ENCODE measurements at places on chromosomes 7 and 10. TPM values are rescaled to one million over a fixed set of nuclear protein-coding genes. Genes with fewer than 3 reads are reported as not detected.

GRCh38 chr7:113217314-113217713 is 99.0 kb upstream of the SMIM30 start:
- no peak for DNase-seq

- no peak for DNase-seq
Observed at GRCh38 chr7:91632234-91632940, 248.1 kb downstream of the MTERF1 start.

- DNase-seq = no peak
Observed at GRCh38 chr7:17186745-17187530, 111.5 kb upstream of the AHR start.

GRCh38 chr10:68550747-68551411 is 9.3 kb upstream of the TET1 start:
- peak; percentile 56 for DNase-seq

GRCh38 chr10:26430641-26431163 is 7.4 kb upstream of the APBB1IP start:
- DNase-seq = no peak

Gene AIMP2
- 34.6 TPM for total RNA-seq

DNA sequence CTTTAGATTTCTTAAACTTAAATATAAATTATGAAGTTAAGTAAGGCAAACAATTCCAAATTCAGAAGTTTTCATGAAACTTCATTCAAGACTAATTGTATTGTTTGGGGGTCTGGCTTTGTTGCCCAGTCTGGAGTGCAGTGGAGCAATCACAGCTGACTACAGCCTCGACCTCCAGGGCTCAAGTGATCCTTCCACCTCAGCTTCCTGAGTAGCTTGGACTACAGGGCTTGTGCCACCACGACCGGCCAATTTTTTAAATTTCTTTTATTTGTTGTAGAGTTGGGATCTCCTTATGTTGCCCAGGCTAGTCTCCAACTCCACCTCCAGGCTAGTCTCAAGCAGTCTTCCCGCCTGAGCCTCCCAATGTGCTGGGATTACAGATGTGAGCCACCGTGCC is 12.5 kb downstream of the P4HA1 start:
- no peak for DNase-seq

GRCh38 chr10:43068471-43069210 is 8.2 kb upstream of the RET start:
- no peak for DNase-seq

Gene SEMA3E
- 1.1 TPM for total RNA-seq

Gene CRHR2
- not detected for total RNA-seq

Gene KAZALD1
- 9.8 TPM for total RNA-seq

GRCh38 chr7:116713500-116713899 is 41.5 kb downstream of the MET start:
- no peak for DNase-seq

DNA sequence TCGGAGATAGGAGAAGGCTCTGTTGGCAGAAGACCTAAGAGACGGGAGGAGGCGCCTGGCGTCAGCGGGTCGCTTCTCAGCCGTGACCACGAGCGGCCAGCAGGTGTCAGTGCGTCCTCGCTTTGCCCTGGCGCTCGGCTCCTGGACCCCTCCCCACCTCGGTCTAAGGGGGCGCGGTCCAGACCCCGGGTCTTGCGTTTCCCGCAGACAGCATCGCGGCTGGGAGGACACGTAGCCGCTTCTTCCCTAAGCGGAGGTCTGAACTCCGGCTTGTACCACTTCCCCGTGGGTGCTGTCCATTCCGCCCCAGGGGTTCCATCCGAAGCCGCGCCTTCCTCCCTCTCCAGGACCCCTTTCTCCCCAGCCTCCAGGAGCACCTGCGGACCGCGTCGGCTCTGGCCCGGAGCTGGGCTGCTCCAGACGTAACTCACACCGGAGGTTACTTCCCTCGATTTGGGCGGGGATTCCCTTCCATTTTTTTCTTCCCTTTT is 593 bp upstream of the ADRA2A start:
- peak; percentile 87 for DNase-seq

GRCh38 chr10:123645615-123646014 is 20.5 kb upstream of the GPR26 start:
- DNase-seq = no peak

Gene CALML5
- total RNA-seq = not detected

- peak; percentile 29 for DNase-seq
Observed at GRCh38 chr7:98399890-98400541, 874 bp downstream of the BAIAP2L1 start.

Gene ICA1
- total RNA-seq = 41.8 TPM

Gene CLEC5A
- total RNA-seq = 2.9 TPM

Gene FGFR2
- 59.4 TPM for total RNA-seq

- no peak for DNase-seq
Observed at GRCh38 chr10:75165684-75166622, 44.6 kb upstream of the VDAC2 start.

Gene CRYGN
- total RNA-seq = 0.22 TPM

DNA sequence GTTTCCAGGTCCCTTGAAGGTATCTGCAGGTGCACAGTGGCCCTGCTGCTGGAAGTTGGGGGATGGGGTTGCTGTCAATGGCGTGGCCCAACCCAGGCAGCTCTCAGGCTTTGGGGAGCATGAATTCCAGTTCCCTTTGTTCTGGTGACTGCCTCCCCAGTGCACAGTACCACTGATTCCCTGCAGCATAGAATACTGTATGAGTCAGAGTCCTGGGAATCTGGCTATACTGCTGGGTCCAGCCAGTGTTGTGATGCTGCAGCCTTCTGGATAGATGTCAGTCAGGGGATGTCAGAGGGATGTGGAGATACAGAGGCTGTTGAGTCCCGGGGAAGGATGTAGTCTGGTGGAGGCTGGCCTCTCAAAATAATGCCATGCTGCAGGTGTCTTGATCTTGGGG is 99.3 kb downstream of the LANCL2 start:
- DNase-seq = no peak

DNA sequence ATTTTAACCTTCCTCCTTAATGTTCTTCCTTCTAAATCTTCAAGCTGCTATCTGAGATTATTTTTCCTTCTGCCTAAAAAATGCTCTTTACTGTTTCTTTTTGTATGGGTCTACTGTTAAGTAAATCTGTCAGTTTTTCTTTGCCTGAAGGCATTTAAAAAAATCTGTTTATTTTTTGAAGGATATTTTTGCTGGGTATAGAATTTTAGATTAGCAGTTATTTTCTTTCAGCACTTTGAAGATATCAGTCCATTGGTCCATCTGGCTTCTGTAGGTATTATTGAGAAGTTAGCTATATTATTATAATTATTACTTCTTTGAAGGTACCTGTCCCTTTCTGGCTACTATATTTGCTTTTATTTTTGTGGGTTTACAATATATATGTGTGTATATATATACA is 171.4 kb downstream of the BBS9 start:
- DNase-seq = no peak

Gene NUTM2E
- total RNA-seq = 0.16 TPM

- no peak for DNase-seq
Observed at GRCh38 chr7:140873434-140873833, 51.3 kb downstream of the BRAF start.

DNA sequence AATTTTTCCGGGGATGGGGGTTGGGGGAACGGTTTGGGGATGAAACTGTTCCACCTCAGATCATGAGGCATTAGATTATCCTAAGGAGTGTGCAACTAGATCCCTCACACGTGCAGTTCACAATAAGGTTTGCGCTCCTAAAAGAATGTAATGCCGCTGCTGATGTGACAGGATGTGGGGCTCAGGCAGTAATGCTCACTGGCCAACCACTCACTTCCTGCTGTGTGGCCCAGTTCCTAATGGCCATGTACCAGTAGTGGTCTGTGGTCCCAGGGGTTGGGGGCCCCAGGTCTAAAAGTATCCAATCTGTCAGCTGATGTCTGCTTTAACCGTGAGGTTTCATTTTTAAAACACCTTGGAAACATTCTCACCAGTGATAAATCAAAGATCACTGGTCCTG is 2.2 kb downstream of the STN1 start:
- DNase-seq = no peak

- no peak for DNase-seq
Observed at GRCh38 chr10:102731222-102731800, 12.4 kb upstream of the WBP1L start.

- peak; percentile 62 for DNase-seq
Observed at GRCh38 chr10:49298671-49298982, 343 bp upstream of the C10orf71 start.

Gene TUBAL3
- 0.44 TPM for total RNA-seq

DNA sequence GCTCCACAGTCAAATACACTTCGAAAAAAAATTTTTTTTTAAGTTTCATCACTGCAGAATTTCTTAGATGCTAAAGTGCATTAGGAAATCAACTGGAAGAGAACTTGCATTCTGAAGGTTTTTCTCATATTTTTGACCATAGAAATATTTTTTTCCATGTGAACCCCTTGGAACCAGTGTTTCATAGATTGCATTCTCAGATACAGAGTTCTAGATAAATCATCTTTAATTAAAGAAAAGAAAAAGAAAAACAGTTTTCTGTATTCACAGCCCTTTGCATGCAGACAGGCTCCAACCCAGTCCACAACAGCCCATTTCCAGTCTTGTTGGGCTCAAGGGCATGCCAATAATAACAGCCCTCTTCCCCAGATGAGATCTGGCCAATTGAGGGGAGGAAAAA is 75.5 kb upstream of the RPA3 start:
- no peak for DNase-seq

Gene TMEM139
- total RNA-seq = 36.7 TPM

Gene DPP6
- total RNA-seq = 1.8 TPM

Gene AKR1C2
- total RNA-seq = 16.3 TPM

DNA sequence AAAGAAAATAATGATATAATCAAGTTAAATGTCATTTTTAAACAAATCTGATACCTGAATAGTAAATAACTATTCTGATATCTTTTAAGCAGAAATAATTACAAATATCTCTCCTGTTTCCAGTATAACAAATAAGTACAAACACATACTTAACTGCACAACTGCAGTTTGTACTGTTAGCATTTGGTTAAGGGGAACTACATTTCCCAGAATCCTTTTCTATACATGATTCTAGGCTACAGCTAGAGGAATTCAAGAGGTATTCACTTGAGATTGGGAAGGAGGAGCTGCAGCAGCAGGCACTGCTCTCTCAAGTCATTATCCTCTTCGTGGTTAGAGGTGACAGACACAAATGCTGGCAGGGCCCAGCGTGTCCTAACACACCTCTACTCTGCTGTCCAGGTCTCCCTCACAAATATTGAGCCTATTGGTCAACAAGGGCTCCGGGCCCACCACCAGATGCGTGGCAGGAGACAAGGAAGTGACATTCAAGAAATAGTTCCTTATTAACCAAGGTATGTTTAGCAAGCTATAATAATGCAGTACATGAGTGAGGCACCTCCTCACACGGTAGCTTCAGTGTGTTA is 255.1 kb upstream of the MKLN1 start:
- DNase-seq = no peak

DNA sequence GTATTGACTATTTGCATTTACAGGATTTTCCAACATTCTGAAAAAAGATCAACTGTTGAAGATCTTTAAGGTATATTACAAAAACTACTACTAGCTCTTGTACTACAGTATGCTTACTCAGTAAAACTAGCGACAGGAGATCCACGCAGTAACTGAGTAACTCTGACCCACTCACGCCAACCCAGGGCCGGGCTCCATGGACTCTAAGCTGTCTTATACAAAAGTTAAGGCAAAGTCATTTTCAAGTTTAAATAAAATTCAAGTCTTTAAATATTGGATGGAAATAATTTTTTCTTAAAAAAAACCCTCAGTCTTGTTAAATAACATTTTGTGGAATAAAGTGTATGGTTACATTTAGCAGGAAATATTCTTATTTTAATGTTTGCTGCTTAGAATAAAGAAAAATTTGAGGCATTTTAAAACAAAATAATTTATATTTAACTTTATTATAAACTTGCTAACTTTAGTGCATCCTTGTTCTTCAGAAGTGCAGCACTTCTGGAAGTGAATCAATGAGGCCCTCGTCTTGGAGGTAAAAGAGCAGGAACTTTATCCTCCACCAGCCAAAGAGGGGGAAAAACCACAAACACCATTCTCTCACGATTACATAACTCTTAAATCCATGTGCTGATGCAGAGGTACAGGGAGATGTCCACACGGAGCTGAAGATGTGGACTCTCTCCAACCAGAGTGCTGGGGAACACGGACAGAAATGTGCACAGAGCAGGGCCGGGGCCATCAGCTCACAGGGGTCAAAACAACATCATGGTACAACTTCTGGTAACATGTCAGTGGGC is 119.9 kb downstream of the LARP4B start:
- no peak for DNase-seq

- peak; percentile 39 for DNase-seq
Observed at GRCh38 chr7:22582863-22583622, 83.1 kb upstream of the STEAP1B start.

GRCh38 chr7:73894733-73895551 is 34.0 kb downstream of the TMEM270 start:
- peak; percentile 74 for DNase-seq

Gene TUBB8
- total RNA-seq = not detected

GRCh38 chr7:55063633-55064032 is 44.8 kb downstream of the EGFR start:
- no peak for DNase-seq

Gene PTPRZ1
- total RNA-seq = 0.98 TPM

GRCh38 chr10:69645296-69646184 is 15.5 kb downstream of the FAM241B start:
- no peak for DNase-seq

- no peak for DNase-seq
Observed at GRCh38 chr7:135877805-135878204, 99.4 kb downstream of the MTPN start.

DNA sequence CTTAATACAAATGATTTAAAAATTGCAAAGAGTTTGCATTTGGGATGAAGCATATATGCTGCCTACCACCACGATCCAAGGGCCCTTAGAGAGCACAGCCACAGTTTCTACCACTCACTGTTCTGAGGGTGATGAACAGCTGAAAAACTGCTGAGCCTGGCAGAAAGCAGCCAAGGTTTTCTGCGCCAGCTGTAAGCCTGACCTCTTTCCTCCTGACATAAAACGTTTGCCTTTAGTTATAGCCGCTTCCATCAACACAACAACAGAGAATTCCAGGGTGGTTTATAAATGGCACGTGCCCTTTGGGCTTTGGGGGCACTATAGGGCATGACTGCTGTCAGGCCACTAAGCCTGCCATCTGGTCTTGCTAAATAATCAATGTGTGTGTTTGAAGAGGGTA is 222.8 kb downstream of the RELN start:
- DNase-seq = no peak

DNA sequence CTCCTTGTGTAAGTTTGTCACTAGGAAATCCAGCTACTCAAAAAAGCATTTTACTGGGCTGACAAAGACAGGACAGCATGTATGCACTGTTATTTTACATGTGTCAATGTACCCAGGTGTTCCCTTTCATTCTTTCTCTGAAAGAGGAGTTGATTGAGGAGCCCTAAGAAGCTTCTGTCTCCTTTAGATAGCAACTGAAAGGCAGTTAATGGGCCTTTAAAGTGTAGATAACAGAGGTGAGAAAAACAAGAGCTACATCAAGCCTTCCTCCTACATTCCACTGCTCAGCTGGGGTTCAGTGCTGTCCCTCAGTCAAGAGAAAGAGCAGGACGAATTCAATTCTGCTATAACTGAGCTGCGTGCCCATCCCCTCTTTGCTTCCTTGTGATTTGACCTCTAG is 12.8 kb upstream of the WIPF3 start:
- DNase-seq = peak; percentile 9
